ENCODE measurements at places on chromosomes 6 and 20.
A peak's percentile ranks its signal among the peaks of the same experiment; 100 is the strongest.

DNA sequence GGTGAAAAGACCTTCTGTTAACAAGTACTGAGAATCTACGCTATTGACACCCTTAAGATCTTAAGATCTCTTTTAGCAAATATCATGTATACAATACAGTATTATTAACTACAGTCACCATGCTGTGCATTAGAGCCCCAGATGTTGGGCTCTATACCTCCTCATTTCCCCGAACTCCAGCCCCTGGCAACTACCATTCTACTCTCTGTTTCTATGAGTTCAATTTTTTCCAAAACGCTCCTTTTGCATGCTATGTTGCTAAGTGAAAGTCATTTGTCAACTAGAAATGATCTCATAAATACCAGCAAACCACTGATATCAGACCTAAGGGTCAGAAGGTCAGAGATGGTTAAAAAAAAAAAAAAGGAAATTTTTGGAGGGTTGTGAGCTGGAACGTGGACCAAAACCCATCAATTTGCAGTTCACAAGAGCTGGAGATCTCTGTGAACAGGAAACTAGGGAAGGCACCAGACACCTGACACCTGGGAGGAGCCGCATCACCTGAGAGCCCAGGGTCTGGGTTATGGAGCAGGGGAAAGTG is 122.0 kb upstream of the KCNK16 start:
- no peak overlapping the region for H3K27ac ChIP-seq
- H3K36me3 ChIP-seq = no peaks in the 10 kb centered on the region
- no peaks in the 10 kb centered on the region for H3K4me1 ChIP-seq
- peaks cover 6% of the 10 kb centered on the region for H3K27me3 ChIP-seq

- H3K4me3 ChIP-seq = no peak overlapping the region
- H3K36me3 ChIP-seq = no peaks in the 10 kb centered on the region
- no peaks in the 10 kb centered on the region for H3K27me3 ChIP-seq
These were observed 4.6 kb downstream of the PLTP start for GRCh38 chr20:45907219-45907948.

- H3K27me3 ChIP-seq = no peaks in the 10 kb centered on the region
- H3K27ac ChIP-seq = no peak overlapping the region
- no peak overlapping the region for H3K4me3 ChIP-seq
These were observed 432.8 kb downstream of the CDC5L start for GRCh38 chr6:44820321-44820720.

DNA sequence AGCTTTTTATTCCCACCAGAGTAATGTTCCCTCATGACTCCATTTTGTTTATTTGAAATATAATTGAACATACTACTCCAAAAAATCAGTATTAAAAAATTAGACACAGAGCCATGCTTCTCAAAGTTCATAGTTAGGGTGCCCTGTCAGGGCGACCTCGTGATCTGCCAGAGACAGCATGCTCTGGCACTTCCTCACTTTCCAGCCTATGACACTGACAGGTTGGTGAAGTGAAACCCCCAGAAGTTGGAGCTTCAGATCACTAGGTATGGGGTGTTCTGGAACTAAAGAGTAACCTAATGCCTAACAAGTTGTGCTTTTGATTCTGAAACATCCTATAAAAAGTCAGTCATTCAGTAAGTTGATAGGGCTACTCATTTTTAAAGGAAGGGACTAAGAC is 93.0 kb downstream of the TBC1D7 start:
- no peaks in the 10 kb centered on the region for H3K36me3 ChIP-seq
- H3K27me3 ChIP-seq = peaks cover 64% of the 10 kb centered on the region
- no peaks in the 10 kb centered on the region for H3K4me1 ChIP-seq
- no peak overlapping the region for H3K4me3 ChIP-seq

- H3K27me3 ChIP-seq = peaks cover 57% of the 10 kb centered on the region
- no peaks in the 10 kb centered on the region for H3K4me1 ChIP-seq
- no peak overlapping the region for H3K4me3 ChIP-seq
- no peak for DNase-seq
- H3K27ac ChIP-seq = no peak overlapping the region
These were observed 4.7 kb downstream of the LINC00237 start for GRCh38 chr20:21101453-21101931.

DNA sequence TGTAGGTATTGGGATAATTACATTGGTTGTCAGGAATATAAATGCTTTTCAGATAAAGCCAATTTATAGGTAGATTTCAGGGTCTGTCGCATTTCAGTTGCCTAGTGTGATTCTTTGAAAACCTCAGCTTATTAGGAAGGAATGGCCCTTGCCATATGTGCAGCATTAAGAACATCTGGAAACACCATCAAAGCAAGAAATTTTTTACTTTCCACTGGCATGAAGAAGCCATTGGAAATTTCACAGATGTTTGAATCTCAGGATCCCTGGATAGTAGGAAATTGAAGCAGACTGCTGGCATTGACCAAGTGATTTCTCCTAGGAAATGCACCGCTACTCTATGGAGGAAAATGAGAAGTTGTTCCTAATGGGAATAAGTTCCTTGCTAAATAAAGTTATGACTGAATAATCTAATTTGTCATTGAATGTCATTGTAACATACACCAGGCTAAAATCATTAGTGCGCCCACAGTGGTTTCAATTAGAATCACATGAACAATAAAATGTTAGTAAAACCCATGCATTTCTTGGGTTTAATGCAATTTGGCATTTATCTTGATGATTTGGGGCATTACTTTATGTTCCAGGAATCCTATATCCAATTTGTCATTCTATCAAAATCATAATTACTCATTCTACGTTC is 950.1 kb downstream of the EPHA7 start:
- no peak for DNase-seq
- no peaks in the 10 kb centered on the region for H3K4me1 ChIP-seq
- no peak overlapping the region for H3K4me3 ChIP-seq
- H3K27me3 ChIP-seq = no peaks in the 10 kb centered on the region

DNA sequence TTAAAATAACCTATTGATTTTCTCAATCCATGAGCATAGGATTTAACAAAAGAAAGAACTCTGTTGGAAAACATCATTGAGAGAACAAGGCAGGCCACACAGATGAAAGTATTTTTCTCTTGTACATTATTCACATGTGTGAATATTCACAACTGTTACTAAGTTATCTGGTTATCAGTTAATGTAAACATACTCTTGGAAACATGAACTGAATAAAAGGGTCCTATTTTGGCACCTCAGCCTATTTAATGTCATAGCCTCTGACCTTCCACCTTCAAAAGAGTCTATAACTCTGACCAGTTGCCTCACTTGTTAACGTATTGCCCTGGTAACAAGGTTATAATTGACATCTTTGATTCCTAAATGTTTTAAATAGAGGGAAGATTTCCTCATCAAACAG is 8.1 kb downstream of the SYCP2 start:
- DNase-seq = no peak
- no peaks in the 10 kb centered on the region for H3K27me3 ChIP-seq
- H3K27ac ChIP-seq = peak overlapping the region; percentile 23
- H3K4me3 ChIP-seq = peak overlapping the region; percentile 1
- peaks cover 38% of the 10 kb centered on the region for H3K4me1 ChIP-seq

GRCh38 chr6:134802426-134803058 is 147.4 kb downstream of the ALDH8A1 start:
- no peak overlapping the region for H3K4me3 ChIP-seq
- H3K4me1 ChIP-seq = peaks cover 4% of the 10 kb centered on the region
- H3K36me3 ChIP-seq = no peaks in the 10 kb centered on the region
- peak; percentile 22 for DNase-seq
- no peak overlapping the region for H3K27ac ChIP-seq

- no peak overlapping the region for H3K4me3 ChIP-seq
- no peak overlapping the region for H3K27ac ChIP-seq
- no peaks in the 10 kb centered on the region for H3K27me3 ChIP-seq
- H3K36me3 ChIP-seq = no peaks in the 10 kb centered on the region
These were observed 55.3 kb downstream of the CDH26 start for GRCh38 chr20:60013296-60014139.

DNA sequence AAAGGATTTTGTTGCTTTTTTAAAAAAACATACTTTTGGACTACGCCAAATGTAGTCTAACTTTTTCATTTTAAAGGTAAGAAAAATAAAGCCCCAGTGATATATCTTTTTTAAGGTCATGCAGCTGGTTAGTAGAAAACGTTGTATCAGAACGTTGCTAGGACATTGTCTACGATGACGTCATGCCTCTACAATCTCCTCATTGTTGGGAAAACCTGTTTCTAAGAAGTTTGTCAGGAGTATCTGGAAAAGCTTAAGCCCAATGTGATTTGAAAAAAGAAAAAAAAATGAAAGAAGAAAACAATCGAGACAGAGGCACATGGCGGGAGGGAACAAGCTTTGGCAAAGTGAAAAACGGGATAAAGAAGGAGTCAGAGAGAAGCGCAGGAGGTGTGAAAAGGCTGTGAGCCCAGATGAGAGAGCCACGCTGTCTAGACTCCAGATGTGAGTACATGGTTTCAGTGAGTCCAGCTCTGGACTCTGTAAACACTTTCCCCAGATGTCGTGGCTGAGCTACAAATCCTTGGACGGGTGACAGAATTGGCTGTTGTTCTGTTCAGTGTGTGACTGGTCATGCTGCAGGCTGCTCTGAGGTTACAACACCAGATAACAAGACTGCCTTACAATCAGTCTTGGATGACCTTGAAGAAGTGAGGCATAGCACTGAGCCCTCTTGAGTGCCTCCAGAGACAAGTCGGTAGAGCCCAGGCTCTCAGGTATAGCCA is 656.7 kb upstream of the ID4 start:
- H3K4me3 ChIP-seq = no peak overlapping the region
- H3K36me3 ChIP-seq = no peaks in the 10 kb centered on the region
- no peaks in the 10 kb centered on the region for H3K4me1 ChIP-seq

GRCh38 chr6:158002951-158003853 is 21.5 kb downstream of the SYNJ2 start:
- no peak for DNase-seq
- no peak overlapping the region for H3K4me3 ChIP-seq
- H3K27me3 ChIP-seq = no peaks in the 10 kb centered on the region
- peaks cover 33% of the 10 kb centered on the region for H3K4me1 ChIP-seq
- H3K36me3 ChIP-seq = no peaks in the 10 kb centered on the region

DNA sequence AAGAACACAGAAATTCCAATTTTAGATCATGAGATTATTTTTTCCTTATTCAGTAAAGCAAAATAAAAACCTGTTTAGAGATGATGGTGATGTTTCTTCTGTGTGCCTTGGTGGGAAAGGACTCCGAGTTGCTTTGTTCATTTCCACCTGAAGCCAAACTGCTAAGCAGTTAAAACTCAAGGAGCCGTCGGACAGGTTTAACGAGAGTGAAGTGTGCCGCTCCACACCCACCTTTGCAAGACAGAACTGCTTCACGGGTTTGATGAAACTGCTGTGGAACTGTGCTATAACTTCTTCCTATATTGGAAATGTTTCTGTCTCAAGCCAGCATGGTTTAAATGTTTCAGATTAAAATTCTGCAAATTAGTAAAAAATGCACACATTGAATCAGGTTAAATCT is 9.2 kb upstream of the DSP start:
- no peaks in the 10 kb centered on the region for H3K36me3 ChIP-seq
- peak overlapping the region; percentile 56 for H3K4me3 ChIP-seq
- peaks cover 19% of the 10 kb centered on the region for H3K4me1 ChIP-seq
- H3K27ac ChIP-seq = peak overlapping the region; percentile 16
- DNase-seq = peak; percentile 87

GRCh38 chr6:89690944-89691324 is 52.4 kb upstream of the LYRM2 start:
- no peaks in the 10 kb centered on the region for H3K27me3 ChIP-seq
- H3K27ac ChIP-seq = no peak overlapping the region
- peaks cover 35% of the 10 kb centered on the region for H3K36me3 ChIP-seq
- H3K4me1 ChIP-seq = no peaks in the 10 kb centered on the region
- no peak overlapping the region for H3K4me3 ChIP-seq

- no peaks in the 10 kb centered on the region for H3K4me1 ChIP-seq
- no peak for DNase-seq
- H3K27ac ChIP-seq = no peak overlapping the region
- H3K36me3 ChIP-seq = no peaks in the 10 kb centered on the region
- H3K4me3 ChIP-seq = no peak overlapping the region
These were observed 13.6 kb downstream of the GLP1R start for GRCh38 chr6:39062014-39062740.

DNA sequence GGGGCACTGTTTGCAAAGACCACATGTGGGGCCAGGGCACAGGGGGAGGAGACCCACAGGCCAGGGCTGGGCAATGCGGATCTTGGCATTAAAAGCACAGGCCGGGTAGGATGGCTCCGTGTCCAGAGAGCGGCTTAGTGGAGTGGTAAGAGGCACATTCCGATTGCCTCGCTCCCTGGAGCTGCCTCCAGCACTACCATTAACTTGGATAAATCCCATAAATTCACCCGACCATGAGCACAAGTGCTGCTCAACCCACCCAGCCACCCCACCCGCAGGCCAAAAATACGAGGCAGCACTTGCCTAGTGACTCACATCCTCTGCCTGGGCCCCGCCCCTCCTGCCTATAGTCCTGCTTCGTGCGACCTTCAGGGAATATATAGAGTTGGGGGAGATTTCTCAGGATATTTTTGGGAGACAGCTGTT is 67.5 kb upstream of the QKI start:
- no peak overlapping the region for H3K27ac ChIP-seq
- H3K4me3 ChIP-seq = no peak overlapping the region
- H3K36me3 ChIP-seq = no peaks in the 10 kb centered on the region
- H3K4me1 ChIP-seq = peaks cover 16% of the 10 kb centered on the region
- peak; percentile 67 for DNase-seq
- no peaks in the 10 kb centered on the region for H3K27me3 ChIP-seq

DNA sequence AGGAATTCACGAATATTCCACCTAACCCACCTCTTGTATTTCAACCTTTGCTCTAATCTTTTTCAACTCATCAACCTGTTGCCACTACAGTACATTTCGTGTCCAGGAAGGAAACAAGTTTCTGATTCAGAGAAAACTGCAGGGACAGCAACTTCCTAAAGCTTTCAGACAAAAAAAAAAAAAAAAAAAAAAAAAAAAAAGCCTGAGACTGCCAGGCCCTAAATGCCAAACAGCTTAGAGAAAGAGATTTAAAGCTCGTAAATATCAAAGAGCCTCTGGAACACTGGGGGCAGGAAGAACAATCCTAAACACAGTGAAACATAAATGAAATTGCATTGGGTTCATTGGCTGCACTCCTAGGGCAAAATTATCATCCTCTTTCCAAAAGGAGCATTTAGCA is 411.2 kb upstream of the SPTLC3 start:
- no peaks in the 10 kb centered on the region for H3K36me3 ChIP-seq
- H3K27me3 ChIP-seq = peaks cover 43% of the 10 kb centered on the region
- H3K4me1 ChIP-seq = no peaks in the 10 kb centered on the region
- no peak overlapping the region for H3K4me3 ChIP-seq

DNA sequence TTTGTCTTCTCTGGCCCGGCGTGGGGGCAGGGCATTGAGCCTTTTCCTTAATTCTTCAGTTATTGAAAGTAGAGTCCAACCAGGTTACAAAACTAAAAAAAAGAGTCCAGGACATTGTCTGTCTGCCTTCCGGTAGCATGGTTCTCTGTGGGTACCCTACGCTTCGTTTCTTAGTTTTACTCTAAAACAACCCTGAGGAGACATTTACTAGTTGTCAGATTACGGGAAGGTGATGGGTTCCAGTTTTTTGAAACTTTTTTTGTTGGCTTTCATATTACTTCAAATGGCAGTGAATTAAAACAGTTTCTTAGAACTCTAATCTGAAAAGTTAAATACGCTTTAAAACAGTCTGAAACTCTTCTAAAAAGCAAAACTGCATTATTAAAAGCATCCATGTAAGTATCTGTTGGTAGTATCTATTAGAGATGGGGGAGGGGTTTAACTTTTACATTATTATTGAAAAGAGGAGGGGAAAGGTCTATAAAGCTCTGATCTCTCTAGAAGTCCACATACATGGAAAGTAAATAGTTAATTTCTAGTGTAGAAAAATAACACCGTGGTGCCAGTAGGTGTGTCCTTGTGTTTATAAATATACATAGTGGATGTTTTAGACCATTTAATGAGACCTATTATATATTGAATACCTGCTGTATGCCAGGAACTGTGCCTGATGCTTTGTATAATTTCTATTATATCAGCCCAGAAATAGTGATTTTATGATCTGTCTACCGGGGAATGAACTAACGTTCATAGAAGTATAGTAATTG is 2.2 kb downstream of the BICRAL start:
- H3K4me3 ChIP-seq = peak overlapping the region; percentile 76
- peak overlapping the region; percentile 93 for H3K27ac ChIP-seq
- H3K27me3 ChIP-seq = no peaks in the 10 kb centered on the region
- peaks cover 35% of the 10 kb centered on the region for H3K4me1 ChIP-seq
- H3K36me3 ChIP-seq = no peaks in the 10 kb centered on the region
